Stimulated activated CD4-positive, alpha-beta T cell treated with anti-CD3 and anti-CD28 coated beads, Interleukin-1b, Interleukin-23, amount 100 ng/mL, for 1 hour (primary cell): ENCODE measurements at places on chromosomes 2 and 18.

DNA sequence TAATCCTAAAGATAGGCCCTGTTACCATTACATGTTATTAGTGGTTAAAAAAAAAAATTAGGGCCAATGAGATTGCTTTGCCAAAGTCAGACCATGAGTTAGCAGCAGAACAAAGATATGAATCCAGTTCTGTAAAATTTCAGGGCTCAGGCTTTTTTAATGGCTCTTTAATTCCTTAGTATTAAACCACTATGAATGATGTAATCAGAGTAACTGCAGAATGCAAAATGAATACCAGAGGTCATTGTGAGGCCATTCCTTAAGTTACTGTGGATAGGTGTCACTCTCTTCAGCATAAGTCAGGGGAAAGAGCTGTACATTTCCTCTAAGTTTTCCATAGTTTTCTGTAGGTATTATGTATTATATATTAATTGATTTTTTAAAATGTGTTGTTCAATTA is 42.2 kb upstream of the TBR1 start:
- no peak for DNase-seq

GRCh38 chr2:178268435-178268834 is 74.1 kb downstream of the OSBPL6 start:
- DNase-seq = no peak

- DNase-seq = no peak
Measured at GRCh38 chr2:240996161-240996833, 2.1 kb upstream of the SNED1 start.

GRCh38 chr2:33033606-33034081 is 86.9 kb downstream of the LTBP1 start:
- no peak for DNase-seq

GRCh38 chr2:96502891-96503636 is 2.1 kb downstream of the NEURL3 start:
- DNase-seq = no peak

GRCh38 chr2:196725882-196726281 is 73.6 kb downstream of the GTF3C3 start:
- no peak for DNase-seq
